Nucleus accumbens (tissue), 56 donors: ENCODE measurements at places on chromosomes 5 and 9.

- no peak for DNase-seq
Observed at GRCh38 chr9:117622347-117622746, 81.9 kb upstream of the TLR4 start.

DNA sequence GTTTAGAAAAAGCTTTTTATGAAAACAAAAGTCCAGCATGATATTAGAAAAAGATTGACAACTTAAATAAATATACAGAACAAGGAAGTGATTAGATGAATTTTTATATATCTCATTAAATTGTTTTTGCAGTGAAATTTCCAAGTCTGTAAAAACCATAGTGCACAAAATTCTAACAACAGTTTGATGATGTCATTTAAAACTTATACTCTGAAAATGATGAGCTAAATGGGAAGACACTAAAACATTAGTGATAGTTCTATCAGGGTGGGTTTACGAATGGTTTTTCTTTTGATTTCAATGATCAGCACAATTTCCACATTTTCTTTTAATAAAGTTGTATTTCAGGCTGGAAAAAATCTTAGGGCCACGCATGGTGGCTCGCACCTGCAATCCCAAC, 126.4 kb upstream of the GPR151 start:
- DNase-seq: no peak

DNA sequence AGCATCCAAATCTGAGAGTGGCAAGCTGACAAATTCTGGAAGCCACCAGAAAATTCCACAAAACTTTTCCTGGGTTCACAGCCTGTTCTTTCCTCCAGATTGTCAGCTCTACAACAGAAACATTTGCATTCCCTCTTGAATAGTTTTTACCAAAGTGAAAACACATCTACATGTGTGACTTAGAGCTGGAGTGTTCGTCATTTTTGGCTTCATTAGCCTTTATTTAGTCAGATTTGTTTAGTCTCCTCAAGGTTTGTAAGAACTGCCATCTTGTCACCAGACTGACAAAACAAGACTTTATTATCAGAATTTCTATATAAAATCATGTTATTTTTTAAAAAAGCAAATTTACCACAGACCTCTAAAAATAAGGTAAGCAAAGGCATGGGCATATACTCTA, 347.3 kb downstream of the TRIM36 start:
- DNase-seq: no peak

GRCh38 chr5:148794729-148795561, 31.5 kb upstream of the ADRB2 start:
- DNase-seq: no peak

- DNase-seq: no peak
Observed at GRCh38 chr9:121853617-121854395, 202.4 kb downstream of the DAB2IP start.

- no peak for DNase-seq
Observed at GRCh38 chr5:109563739-109564138, 126.0 kb upstream of the MAN2A1 start.

DNA sequence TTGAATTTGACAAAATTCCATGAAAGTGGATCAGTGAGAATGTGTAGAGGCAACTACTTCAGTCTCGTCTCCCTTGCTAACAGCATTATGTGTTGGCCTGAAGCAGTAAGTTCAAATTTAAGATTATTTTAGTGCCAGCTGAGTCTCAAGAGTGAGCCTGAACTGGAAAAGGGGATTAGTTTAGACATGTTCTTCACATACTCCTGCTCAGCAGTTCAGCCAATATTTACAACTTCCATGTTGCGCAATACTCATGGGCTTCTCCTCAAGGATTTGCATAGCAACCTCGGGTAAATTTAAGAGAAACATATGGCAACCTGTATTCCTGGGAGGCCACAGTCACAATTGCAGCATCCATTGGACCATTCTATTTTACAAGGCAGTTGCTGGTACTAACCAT, 553.8 kb downstream of the PTPRD start:
- DNase-seq: no peak
